ENCODE measurements at places on chromosomes 5 and 9.

DNA sequence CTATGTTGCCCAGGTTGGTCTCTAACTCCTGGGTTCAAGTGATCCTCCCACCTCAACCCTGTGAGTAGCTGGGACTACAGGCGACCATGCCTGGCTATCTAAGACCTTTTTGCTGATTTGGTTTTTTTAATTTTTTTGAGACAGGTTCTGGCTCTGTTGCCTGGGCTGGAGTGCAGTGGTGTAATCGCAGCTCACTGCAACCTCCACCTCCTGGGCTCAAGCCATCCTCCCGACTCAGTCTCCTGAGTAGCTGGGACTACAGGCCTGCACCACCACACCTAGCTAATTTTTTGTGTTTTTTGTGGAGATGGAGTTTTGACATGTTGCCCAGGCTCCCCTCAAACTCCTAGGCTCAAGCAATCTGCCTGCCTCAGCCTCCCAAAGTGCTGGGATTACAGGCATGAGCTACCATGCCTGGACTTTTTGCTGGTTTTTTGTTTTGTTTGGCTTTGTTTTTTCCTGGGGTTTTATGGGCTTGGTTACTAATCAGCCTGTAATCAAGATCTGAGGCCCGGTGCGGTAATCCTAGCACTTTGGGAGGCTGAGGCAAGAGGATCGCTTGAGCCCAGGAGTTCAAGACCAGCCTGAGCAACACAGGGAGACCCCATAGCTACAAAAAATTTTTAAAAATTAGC lies 3.6 kb downstream of the CYSTM1 start:
- no peak for DNase-seq

- DNase-seq, result no peak
These were observed 3.2 kb downstream of the IRX2 start for GRCh38 chr5:2748179-2748860.

- no peak for DNase-seq
These were observed 7.6 kb upstream of the ZNF300 start for GRCh38 chr5:150912312-150912814.

DNA sequence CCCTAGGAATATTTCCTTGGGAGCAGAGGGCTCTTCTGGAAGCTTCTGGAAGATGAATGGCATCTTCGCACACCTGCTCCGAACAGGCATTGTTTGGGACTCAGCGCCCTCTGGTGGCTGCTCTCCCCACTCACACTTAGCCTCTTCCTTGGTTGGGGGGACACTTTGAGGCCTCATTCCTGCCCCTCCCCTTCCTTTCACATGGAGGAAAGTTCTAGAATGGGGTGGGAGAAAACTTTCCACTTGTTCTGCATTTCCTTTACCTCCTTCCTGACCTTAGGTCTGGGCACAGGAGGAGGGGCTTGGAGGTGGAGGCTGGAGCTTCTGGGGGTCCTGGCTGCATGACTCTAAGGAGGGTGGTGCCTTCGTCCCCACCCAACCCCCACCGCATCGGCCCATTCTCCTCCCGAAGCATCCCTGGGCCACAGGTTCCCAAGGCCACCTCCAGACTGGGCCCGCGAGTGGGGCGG lies 19.3 kb upstream of the SMIM32 start:
- no peak for DNase-seq

DNA sequence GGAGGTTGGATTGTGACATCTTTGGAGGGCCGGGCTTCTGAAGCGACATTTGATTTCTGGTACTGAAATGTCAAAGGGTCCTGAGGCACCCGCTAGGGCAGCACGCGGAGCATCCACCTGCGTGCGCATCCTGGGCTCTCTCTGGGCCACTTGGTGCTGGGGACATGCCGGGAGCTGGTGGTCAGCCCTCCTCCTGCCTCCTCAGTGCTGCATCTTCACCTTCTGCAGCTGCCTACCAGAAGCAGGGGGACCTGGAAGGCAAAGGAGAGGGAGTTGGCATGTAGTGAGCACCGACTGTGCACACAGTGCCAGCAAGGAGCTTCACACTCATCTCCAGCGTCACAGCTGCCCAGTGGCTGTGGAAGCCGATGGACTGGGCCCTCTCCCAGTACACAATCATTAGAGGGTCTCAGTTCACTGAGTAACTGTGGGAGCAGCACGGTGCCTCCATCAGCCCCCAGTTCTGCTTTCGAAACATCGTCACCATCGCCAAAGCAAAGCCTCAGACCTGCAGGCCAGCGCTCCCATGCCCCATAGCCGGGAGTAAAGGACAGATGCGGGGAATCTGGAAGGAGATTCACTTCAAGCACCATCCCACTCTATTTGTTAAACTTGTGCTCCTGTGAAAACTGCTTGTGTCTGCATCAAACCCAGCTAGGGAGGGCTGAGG lies 138.4 kb downstream of the KCNIP1 start:
- DNase-seq, result no peak

DNA sequence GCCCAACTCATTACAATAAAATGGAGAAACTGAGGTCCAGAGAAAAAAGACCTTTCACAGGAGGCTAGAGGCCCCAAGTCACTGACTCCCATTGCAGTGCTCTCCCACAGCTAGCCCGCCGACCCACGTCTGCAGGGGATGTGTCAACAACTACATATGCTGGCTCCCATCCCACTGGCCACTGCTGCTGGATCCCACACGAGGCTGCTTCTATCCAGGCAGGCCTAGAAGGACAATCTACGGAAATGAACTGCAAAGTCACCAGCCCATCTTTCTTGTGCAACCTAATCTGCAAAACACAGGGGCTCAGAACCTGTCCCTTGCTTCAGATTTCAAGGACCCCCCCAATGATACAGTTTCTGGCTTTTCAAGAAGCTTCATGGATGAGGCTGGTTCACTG lies 24.0 kb downstream of the RAPGEF1 start:
- no peak for DNase-seq

GRCh38 chr9:114958021-114958843 lies 27.8 kb upstream of the TNFSF8 start:
- no peak for DNase-seq

- DNase-seq, result no peak
These were observed 498 bp downstream of the HAUS6 start for GRCh38 chr9:19102181-19102630.
